NCI-H345 (cell line): ENCODE measurements at places on chromosomes 1 and 21.

- DNase-seq, result no peak
These were observed 1.4 kb upstream of the GSTM4 start for GRCh38 chr1:109654519-109654918.

DNA sequence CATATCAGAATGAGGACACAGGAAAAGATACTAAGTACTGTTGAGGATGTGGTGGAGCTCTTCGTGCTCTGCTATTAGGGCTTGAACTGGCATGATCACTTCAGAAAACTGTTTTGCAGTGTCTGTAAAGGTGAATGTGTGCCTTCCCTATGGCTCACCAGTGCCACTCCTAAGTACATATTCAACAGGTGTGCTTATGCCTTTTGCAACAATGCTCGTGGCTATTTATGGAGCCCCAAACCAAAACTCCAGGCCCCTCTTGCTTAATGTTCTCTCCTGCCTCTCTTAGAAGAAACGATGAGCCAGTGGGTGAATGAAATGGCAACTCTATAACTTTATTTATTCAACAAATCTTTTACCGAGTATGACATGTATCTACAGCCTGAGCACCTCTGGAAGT, 70.2 kb downstream of the TAS1R2 start:
- DNase-seq, result no peak

- DNase-seq, result no peak
These were observed 1.7 kb downstream of the EPHA2 start for GRCh38 chr1:16153999-16154673.

DNA sequence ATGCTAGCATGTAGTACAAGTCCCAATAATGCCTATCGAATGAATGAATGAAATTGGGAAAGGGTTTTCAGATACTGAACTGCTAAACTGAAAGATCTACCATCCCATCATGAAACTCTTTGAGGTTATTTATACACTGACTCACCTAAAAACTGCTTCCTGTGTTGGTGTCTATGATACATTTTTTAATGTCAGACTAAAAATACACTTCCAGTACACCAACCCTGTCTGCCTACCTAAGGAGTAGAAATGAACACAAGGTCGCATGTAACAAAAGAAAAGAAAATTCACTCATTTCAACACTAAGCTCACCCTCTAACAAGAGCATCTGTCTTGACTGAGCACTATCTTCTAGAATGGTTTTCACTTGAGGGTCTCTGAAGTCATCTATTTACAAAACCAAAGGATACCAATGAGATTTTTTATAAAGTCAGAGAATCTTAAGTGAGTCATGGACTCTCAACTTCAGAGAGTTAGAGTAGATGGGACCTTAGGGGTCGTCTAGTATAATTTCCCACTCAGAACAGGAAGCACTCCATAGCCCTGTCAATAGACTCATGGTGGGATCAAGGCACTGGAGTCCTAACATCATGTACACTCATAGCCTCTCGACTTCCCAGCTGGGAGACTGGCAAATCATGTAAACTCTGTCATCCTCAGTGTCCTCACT, 53.4 kb downstream of the WLS start:
- no peak for DNase-seq

DNA sequence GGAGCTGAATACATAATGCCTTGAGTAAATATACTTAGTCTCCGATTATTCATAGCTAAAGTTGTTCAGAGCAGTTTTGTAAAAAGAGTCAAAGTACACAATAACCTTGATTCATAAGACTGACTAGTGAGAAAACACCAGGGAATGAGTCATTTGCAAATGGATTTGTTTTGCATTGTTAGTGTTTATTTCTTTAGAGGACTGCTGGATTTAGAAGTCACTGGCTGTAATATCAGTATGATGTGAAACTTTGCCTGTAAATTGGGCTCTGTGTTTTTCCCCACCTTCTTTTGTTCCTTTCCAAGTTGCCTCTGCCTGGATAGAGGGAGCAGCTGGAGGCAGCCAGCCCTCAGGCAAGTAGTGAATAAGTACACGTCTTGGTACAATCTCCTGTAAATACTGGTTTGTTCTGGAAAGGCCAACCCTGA, 474.7 kb downstream of the NUF2 start:
- DNase-seq, result peak; percentile 75

GRCh38 chr1:226657895-226658545, 81.1 kb downstream of the ITPKB start:
- DNase-seq, result peak; percentile 88

- no peak for DNase-seq
These were observed 26.4 kb upstream of the LAMC1 start for GRCh38 chr1:182996816-182997215.

DNA sequence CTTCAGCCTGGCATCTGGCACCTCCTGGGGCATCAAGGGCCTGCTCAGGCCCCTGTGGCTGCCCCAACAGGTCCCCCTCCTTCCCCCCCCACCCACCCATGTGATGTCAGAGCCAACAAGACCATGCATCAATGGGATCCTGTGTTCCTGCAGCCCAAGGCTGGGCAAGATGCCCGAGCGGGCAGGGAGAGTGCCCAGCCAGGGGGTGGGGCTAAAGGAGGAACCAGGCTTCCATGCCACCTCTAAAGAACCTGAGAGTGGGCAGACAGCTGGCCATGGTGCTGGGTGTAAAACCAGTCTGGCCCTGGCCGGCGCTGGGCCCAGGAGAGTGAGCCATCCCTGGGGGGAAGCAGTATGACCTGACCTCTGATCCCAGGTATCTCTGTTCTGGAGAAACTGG, 7.6 kb downstream of the COL16A1 start:
- peak; percentile 32 for DNase-seq

GRCh38 chr1:89808441-89809117, 12.3 kb upstream of the LRRC8D start:
- DNase-seq, result no peak

GRCh38 chr1:170590921-170591705, 59.1 kb downstream of the GORAB start:
- no peak for DNase-seq

GRCh38 chr1:73803380-73803779, 394.6 kb downstream of the LRRIQ3 start:
- no peak for DNase-seq

GRCh38 chr21:41711416-41712007, 55.3 kb downstream of the RIPK4 start:
- DNase-seq, result no peak

DNA sequence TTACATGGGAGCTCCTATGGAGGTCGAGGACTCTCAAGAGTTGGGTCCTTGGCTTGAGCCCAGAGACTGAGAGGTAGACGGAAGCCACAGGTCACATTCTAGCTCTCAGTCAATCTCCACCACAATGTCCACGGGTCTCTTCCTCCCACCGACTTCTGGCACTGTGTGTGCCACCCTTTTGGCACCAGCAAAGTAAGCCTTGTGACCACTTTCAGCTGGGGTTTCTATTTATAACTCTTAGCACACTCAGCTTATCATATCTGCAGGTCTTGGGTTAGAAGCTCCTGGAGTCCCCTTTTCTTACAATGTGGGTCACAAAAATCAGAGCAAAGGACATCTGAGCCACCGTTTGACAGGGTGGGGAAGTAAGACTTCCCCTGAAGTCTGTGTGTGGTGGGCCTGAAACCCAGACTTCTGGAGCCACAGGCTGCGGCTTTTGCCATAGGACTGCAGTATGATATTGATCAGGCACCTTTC, 28.3 kb downstream of the NCMAP start:
- DNase-seq, result no peak

- DNase-seq, result no peak
These were observed 367.4 kb upstream of the SNX7 start for GRCh38 chr1:98294127-98294526.

- no peak for DNase-seq
These were observed 150.3 kb downstream of the PEX14 start for GRCh38 chr1:10625076-10625475.

- no peak for DNase-seq
These were observed 29.4 kb downstream of the QSOX1 start for GRCh38 chr1:180184041-180184440.

- peak; percentile 60 for DNase-seq
These were observed 51.2 kb upstream of the SEC16B start for GRCh38 chr1:178020968-178021640.

- DNase-seq, result no peak
These were observed 30.3 kb upstream of the FAM78B start for GRCh38 chr1:166197141-166197540.

DNA sequence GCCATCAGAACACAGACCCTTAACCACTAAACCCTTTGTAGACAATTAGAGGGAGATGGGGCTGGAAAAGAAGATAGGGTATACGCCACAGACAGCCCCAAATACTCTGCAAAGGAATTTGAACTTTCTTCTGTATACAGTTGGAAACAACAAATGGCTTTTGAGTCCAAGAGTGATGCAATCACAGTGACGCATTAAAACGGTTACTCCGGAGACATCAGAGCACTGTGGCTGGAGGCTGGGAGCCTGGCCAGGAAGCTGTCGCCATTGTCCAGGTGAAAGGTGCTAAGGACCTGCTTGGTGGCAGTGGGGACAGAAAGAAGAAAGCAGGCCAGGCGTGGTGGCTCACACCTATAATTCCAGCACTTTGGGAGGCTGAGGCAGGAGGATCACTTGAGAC, 4.2 kb downstream of the FLAD1 start:
- no peak for DNase-seq
